SW480 (cell line): ENCODE measurements at places on chromosomes 6 and 20.
A peak's percentile ranks its signal among the peaks of the same experiment; 100 is the strongest.

GRCh38 chr20:62370115-62370806 is 3.1 kb upstream of the LAMA5 start:
- peak; percentile 90 for DNase-seq

- no peak for DNase-seq
Observed at GRCh38 chr6:112863753-112864152, 516.6 kb downstream of the RFPL4B start.

DNA sequence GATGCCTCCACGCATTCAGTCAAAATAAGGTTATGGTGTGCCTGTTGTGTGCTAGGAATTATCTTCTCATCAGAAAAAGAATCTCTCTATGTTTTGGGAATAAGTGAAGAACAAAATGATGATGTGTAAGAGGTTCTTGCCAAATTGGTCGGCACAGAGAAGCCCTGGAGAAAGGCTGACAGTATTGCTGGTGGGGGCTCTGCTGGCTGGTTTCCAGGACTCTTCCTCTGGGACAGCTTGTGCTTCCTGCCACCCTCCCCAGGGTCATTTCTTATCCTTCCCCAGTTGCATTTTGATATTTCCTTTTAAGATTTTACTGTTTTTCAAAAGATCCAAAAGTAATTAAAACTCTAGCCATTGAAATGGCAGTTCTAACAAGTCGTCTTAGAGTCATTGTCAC is 22.1 kb downstream of the CST4 start:
- DNase-seq: no peak

- DNase-seq: no peak
Observed at GRCh38 chr20:59458645-59459044, 145.7 kb upstream of the PHACTR3 start.

GRCh38 chr6:52136055-52136454 is 48.6 kb upstream of the PKHD1 start:
- DNase-seq: no peak

- DNase-seq: no peak
Observed at GRCh38 chr6:34437644-34437970, 11.7 kb upstream of the RPS10 start.

DNA sequence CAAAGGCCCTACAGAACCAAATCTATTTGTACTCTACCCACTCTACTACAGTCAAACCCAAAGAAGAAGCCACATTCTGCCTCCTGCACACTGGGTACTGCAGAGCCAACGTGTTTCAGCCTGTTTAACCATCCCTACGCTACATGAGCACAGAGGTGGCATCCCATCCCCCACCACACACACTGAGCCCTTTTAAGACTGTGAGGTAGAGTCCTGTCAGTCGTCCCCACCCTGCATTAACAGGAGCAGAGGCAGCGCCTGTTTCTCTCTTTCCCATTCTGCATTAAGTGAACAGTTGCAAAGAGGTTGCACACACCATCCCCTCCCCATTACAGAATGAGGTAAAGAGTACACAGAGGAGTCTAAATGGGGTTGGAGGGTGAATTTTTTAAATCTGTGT is 5.2 kb upstream of the RSPH4A start:
- DNase-seq: no peak

DNA sequence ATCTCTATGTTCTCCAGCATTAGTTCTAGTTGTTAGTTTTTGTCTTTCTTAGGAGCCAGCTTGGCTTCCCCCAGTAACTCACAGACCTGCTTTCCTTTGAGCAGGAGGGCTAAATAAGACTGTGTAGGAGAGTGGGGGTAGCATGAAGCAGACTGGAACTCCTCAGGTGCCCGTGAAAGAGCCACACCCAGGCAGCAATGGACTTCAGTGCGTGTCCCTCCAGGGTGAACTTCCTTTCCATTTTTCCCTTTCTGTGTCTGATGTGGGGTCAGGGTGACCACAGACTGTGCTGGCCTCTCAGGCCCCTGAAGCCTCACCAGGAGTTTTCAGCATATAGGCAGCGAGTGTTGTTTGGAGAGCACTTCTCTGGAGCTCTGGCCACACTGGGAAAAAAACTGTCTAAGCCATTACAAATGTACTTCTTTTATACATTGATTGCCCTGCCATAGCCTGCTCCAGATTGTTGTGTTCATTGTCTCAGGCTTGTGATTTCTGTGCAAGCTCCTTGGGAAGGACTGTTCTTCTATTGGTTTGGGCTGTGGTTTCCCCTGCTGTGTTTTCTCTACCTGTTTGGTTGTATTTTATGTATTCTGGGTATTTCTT is 55.7 kb downstream of the SH3BGRL2 start:
- DNase-seq: no peak

- DNase-seq: no peak
Observed at GRCh38 chr20:39829661-39830060, 859.4 kb downstream of the MAFB start.

GRCh38 chr20:5181958-5182357 is 55.1 kb downstream of the CDS2 start:
- DNase-seq: peak; percentile 12

DNA sequence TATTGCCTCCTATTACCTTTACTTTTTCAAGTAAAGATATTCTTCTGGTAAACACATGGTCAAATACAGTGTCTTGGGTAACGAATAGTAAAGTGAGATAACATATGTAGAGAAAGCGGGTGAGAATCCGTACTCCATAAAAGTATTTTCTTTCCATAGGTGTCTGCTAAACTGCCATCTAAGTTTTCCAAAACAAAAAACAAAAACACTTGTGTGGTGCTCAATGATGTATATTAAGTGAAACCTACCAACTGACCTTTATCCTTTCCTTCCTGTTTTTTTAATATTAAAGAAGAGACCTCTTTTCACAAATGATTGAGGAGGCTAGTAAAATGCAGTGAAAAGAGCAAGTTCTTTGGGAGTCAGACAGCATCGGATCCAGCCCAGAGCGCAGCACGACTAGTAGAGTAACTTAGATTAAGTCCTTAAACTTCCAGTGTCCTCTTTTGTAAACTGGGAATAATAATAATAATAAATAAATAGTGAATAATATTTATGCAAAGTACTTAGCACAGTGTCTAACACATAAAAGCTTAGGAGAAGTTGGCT is 437 bp upstream of the CDKAL1 start:
- DNase-seq: no peak

DNA sequence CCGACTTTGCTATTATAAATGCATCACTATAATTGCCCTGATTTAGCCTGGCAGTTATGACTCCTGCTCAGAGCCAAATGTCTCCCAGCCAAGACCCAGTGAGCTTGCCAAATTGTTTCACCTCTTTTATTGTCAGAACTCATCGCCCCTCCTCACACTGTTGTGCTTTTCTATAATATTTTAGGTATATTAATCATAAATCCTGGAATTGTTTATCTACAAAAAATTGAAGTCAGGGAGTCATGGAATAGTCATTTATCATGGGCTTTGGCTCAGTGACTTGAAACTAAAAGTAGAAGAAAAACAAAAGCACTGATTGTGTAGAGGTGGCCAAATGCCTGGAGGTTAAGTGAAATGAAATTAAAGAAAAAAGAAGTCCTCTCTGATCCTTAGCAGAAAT is 85.6 kb downstream of the PFDN4 start:
- no peak for DNase-seq

- no peak for DNase-seq
Observed at GRCh38 chr6:82740072-82740471, 325.6 kb downstream of the UBE3D start.

- no peak for DNase-seq
Observed at GRCh38 chr6:47428288-47428687, 49.3 kb upstream of the CD2AP start.

- no peak for DNase-seq
Observed at GRCh38 chr20:12315652-12316051, 398.0 kb downstream of the BTBD3 start.

- no peak for DNase-seq
Observed at GRCh38 chr6:14660806-14661579, 543.4 kb downstream of the CD83 start.

DNA sequence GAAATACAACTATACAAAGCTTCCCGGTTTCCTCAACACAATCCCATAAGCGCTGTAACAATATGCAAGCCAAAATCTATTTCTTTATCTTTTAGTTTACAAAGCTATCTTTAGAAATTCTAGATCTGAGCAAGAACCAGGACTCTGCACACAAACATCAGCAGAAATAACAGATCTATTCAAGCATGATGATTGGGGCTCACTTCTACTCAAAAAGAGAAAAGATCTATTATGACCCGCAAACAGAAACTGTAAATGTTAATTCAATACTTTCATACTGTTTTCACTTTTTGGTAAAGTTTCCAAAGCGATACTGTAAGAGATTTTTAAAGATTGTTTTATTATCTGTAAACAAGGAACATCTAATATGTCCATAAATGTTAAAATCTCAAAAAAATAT is 86.6 kb downstream of the SESN1 start:
- DNase-seq: no peak

GRCh38 chr6:88982720-88983119 is 19.3 kb upstream of the RNGTT start:
- peak; percentile 50 for DNase-seq

- no peak for DNase-seq
Observed at GRCh38 chr6:21840428-21840827, 246.9 kb downstream of the SOX4 start.

DNA sequence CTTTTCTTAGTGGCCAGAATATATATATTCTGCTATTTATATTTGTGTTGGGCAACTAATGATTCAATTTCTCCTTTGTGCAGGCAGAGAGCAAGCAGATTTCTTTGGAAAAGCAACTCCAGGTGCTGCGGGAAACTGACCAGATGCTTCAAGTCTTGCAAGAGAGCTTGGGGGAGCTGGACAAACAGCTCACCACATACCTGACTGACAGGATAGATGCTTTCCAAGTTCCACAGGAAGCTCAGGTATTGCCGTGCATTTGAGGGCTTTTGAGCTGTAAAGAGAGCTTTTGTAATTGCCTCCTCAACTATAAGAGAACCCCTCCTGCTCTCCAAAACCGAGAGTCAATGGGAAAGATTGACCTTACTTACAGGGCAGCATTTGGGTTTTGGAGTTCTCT is 203.5 kb downstream of the UTRN start:
- DNase-seq: no peak

DNA sequence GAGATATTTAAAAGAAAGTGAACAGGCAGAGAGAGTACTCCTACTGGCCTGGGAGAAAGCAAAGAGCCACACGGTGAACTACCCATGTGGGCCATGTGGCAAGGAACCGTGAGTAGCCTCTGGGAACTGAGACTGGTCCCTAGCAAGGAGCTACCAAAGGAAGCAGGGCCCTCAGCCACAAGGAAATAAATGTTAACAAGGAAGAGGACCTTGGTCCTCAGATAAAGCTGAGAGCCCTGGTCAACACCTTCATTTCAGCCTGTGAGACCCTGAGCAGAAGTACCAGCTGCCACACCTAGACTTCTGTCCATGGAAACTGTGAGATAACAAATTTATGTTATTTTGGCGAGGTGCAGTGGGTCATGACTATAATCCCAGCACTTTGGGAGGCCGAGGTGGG is 25.3 kb downstream of the BMP2 start:
- DNase-seq: no peak
